ENCODE measurements at places on chromosomes 3 and 15.

- DNase-seq = no peak
Observed at GRCh38 chr3:108501535-108501934, 8.9 kb downstream of the MYH15 start.

DNA sequence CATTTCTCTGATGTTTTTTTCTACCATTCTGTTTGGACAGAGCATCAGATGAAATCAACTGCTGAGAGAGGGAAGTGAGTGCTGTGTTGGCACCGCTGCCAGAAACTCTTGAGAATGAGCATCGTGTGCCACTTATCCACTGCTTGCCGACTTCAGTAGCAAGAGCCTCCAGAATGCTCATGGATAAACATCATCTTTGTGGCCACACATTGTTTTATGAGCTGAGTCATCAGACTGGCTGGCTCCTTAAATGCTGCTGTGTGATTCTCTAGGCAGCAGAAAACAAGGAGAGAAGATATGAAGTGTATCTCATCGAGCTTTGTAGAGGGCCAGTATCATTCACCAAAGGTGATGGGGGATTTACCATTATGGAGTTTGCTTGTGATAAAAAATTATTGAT, 3.4 kb upstream of the DOCK3 start:
- DNase-seq = peak; percentile 90

DNA sequence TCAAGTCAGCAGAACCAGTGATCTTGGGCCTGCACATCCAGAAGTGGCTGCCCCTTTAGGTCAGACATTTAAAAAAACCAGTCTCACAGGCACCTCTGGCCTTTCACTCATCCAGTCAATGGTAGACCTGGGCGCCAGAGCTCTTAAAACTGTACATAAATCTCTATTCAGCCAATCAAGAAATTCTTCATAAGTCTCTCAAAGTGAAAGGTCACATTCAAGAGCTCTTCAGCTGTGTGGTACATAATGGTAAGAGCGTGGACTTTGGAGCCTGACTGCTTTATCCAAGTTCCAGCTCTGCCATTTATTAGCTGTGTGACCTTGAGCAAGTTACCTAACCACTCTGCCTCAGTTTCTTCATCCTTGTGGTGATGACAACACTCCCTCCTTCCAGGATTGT, 22.3 kb upstream of the MORF4L1 start:
- DNase-seq = no peak

DNA sequence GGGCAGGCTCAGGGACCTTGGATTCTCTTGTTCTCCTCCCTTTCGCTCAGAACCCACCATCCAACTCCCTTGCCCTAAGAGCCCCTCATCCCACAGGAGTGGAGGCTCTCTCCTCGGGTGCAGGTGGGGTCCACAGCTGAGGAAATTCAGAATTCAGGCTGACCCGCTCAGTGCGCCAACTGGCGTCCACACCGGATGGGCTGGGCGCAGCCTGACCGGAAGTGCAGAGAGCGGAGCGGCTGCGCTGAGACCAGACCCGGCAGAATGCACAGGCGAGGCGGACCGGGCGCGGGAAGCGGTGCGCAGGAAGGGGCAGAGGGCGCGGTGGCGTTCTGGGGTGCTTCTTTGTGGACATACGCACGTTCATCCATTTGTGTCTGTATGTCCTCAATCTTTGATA, 210.4 kb upstream of the NDN start:
- no peak for DNase-seq

GRCh38 chr15:57690341-57690966, 16.1 kb upstream of the POLR2M start:
- no peak for DNase-seq

DNA sequence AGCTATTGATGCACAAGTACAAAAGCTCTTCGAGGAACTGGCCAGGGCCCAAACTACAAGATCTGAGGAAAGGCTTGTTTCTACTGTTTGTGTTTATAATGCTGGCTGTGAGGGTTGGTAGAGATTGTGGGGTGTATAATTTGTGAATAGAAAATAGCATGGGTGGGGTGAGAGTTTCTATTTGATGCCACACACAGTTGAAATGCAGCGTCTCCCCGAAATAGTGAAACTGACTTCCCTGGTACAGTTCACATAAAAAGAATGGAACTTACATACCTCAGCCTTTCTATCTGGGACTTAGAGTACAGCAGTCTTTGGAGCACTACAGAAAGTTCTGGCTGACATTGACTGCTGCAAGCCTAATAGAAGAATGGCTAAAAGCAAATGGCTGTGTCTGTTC, 91.3 kb downstream of the DTWD1 start:
- no peak for DNase-seq

GRCh38 chr15:69493406-69493805, 40.8 kb downstream of the RPLP1 start:
- no peak for DNase-seq

GRCh38 chr3:8458238-8458661, 43.4 kb upstream of the LMCD1 start:
- DNase-seq = peak; percentile 98

DNA sequence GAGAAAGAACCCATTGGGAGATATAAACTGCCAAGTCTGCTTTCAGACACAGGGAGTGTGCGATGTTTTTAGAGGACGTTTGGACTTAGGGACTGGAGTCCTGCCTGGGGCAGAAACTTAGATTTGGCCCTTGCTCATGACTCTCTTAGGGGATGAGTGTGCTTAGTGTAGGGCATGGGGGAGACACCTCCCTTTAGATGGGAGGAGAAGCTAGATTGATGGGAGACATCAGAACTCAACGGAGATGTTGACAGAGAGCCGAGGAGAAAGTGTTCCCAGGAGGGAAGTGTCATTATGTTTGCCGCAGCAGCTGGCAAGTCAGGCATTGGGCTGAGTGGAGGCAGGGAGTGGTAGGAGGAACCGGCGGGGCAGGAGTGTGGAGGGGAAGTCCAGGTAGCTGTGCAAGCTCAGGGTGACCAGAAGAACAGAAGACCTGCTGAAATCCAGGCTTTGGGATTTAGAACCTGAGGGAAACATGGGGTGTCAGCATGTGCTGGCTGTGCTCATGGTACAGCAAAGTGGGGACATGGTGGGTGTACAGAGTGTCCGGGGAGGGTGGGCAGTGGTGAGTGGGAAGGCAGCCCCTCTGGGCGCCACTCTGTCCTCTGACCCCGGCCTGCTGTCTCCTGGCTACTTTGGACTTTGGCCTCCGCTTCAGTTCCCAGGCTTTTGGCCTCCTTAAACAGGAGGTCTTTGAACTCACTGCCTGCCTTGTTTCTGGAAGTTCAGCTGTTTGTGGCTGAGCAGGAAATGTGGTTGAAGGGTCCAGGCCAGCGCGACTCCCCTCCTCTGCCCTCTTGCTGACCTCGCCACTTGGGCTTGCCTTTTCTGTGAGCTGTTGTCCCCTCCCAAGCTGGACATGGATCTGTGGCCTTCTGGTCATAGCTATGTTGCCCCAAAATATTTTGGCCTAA, 324.0 kb upstream of the LRRFIP2 start:
- DNase-seq = no peak

DNA sequence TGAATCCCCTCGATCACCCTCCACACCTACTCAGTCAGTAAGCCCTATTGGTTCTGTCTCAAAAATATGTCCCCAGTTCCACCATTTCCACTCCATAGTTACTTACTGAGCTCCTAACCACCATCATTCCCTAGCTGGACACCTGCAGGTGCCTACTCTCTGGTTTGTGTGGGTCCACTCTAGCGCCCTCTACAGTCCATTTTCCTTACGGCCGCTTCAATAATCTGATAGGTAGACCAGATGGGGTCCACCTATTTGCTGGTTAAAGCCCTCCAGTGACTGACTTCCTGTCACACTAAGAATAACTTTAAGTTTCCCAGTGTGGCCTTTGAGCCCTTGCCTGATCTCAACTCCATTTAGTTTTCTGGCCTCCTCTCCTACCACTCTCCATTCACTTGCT, 5.0 kb downstream of the GXYLT2 start:
- no peak for DNase-seq

DNA sequence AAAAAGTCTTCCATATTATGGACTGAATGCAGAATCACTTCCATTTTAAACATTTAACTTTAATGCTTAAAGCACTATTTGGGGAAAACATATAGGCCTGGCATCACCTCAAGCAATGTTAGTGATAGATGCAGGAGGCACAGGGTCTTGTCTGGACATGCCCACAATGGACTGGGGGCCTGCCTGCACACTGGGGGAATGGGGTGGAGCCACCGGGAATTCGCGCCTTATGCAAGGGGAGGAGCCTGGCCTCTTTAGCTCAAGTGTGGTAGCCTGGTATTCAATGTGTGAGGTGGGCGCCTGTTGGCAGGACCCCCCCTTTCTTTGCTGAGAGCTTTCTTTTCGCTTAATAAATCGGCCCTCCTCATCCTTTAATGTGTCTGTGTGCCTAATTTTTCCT, 29.9 kb downstream of the ACKR4 start:
- no peak for DNase-seq

- DNase-seq = no peak
Observed at GRCh38 chr3:53224026-53224425, 31.8 kb downstream of the TKT start.

DNA sequence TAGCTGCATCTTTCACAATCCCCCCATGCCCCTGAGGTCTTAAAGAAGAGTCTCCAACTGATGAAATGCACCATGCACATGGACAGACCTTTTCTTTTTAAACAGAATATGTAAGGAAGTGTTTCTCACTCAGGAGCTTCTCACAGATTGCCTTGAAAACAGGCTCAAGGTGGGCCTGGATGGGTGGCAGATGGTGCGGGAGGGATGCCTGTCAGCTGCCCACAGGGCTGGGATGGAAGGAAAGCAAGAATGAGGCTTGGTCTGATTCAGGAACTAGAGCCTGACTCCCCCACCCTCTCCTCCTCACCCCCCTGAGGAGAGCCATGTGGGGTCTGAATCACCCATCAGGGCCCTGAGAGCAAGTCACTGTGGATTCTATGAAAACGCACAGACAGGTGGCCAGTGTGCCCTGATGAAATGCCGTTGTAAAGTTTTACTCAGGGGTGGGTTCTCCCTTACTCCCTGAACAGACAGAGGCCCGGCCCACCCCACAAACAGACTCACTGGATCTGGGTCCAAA, 67.2 kb downstream of the UMPS start:
- DNase-seq = no peak

GRCh38 chr3:196514913-196515621, at the start of gene SMCO1:
TSS of gene SMCO1 (minus strand) at chr3:196515346. CDS start at chr3:196515209, 137 bp downstream.
- no peak for DNase-seq

DNA sequence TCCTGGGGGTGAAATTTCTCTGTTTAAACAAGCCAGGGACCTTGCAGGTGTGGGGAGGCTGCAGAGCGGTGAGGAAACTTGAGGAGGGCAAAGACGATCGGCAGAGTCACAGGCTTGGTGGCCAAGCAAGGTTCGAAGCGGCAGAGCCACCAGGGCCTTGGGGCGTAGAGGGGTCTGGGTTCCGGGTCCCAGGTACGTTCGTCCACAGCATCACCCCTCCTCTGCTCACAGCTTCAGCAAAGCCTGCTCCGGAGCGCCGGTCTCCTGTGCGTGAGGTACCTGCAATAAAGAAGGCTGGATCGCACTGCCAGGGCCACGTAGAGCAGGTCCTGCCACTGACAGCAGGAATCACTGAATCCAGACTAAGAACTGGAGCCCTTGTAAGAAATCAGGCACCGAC, 66.8 kb upstream of the PCSK6 start:
- DNase-seq = no peak

GRCh38 chr15:66619152-66619903, 53.5 kb upstream of the LCTL start:
- peak; percentile 68 for DNase-seq

DNA sequence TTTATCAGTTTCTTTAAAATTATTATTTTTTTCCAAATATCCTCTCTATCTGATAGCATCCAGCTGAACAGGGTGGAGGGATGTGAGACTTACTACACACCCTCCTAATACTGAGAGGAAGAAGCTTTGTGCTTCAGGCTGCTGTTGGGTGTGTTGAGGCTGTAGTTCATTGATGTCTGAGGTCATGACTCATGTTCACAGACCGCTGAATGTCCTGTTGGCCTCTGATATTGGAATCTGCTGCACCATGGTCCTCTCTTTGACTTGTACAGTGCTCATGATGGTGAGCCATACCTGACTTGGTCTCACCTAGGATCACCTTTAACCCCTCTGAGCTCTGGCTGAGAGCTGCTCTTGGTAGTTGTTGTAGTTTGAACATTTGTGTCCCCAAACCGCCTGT, 302.9 kb downstream of the SATB1 start:
- DNase-seq = no peak

GRCh38 chr3:100662113-100662823, 47.0 kb upstream of the TFG start:
- no peak for DNase-seq

GRCh38 chr15:27137127-27137526, 166.1 kb downstream of the GABRG3 start:
- no peak for DNase-seq

GRCh38 chr3:107710851-107711250, 188.1 kb downstream of the BBX start:
- DNase-seq = peak; percentile 27

- DNase-seq = peak; percentile 96
Observed at GRCh38 chr3:49500732-49501609, 30.9 kb downstream of the DAG1 start.

GRCh38 chr15:40282147-40282868, 556 bp downstream of the ANKRD63 start:
- DNase-seq = no peak

- no peak for DNase-seq
Observed at GRCh38 chr3:13711911-13712650, 163.2 kb downstream of the FBLN2 start.

- DNase-seq = no peak
Observed at GRCh38 chr3:154071146-154071545, 50.0 kb upstream of the ARHGEF26 start.

GRCh38 chr3:11385326-11385725, 113.1 kb downstream of the ATG7 start:
- peak; percentile 46 for DNase-seq

- DNase-seq = no peak
Observed at GRCh38 chr3:142009029-142009428, 132.6 kb downstream of the ATP1B3 start.
